ENCODE measurements at places on chromosomes 2 and 18. TPM values are rescaled to one million over a fixed set of nuclear protein-coding genes. Genes with fewer than 3 reads are reported as not detected.

DNA sequence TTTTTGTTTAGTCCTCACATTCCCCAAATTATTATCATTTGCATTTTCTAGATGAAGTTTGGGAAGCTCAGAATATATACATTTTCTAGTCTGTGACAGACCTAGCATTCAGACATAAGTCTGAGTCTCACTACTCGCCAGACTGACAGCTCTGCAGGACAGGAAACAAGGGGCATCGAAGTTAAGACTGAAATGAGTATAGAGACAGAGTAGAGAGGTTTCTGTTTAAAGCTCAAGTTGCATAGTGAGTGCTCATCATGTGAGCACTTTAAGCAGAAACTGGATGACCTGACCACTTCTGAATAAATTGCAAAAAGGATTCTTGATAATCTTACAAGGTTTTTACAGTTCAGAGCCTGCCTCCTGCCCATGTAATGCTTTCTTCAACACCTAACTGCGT, 1.1 kb downstream of the HADHB start:
- no peak for DNase-seq

The MAPK4 gene
- 13.5 TPM for total RNA-seq

DNA sequence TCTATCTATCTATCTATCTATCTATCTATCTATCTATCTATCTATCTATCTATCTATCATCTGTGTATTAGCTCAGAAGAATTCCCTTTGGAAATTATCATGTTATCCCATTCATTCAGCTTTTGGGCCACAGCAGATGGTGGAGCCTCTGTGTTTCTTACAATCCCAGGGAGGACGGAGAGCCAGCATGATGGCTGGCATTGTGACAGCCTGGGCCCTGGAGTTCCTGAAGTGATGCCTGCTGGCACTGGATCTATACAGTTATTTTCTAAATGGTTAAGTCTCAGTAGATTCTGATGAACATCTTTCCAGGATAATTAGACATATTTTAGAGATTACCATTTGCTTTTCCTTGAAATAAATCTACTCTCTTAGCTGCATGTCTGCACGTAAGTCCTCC, 385.4 kb upstream of the NXPH2 start:
- no peak for DNase-seq

GRCh38 chr2:649426-650342, 27.5 kb downstream of the TMEM18 start:
- DNase-seq = peak; percentile 7

GRCh38 chr2:163077241-163077640, 238.7 kb upstream of the KCNH7 start:
- no peak for DNase-seq

The CCDC121 gene
- 4.7 TPM for total RNA-seq

The VIT gene
- total RNA-seq = 1.5 TPM

The MLPH gene
- total RNA-seq = 222 TPM

DNA sequence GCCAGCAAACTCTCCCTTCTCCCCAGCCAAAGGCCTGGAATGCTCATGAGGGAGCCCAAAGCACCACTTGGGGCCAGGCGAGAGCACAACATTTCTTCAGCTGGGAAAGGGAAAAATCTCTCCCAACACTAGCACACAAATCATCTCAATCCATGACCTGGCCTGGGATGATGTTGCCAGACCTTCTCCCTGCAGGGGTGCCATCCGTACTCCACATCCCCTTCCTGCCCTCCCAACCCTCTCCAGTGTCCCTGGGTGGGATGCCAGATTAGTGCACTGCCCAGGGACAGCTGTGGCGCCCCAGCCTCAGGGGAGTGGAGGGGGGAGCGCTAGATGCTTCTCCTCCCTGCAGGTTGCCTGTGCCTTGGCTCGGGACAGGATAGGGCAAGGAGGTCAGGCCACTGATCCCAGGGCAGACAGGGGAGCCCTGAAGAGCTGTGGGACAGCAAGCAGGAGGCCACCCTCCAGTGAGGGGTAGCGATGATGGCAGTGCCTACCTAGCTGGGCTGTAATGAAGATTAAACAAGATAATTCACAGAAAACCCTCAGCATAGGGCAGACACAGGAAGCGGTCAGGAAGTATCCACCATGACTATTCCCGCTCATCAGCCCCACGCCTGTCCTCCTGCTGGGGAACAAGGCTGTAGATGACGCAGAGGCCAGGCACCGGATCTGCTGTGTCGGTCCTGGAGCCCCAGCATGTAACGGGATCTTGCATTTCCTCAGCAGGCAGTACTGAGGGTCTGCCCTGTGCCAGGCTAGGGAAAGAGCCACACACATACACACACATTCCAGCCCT, 31.1 kb downstream of the SERTAD2 start:
- no peak for DNase-seq

- DNase-seq = no peak
These were observed 5.8 kb downstream of the IL37 start for GRCh38 chr2:112916625-112917247.

The ESCO1 gene
- 15.4 TPM for total RNA-seq

The TOGARAM2 gene
- total RNA-seq = 3.5 TPM

DNA sequence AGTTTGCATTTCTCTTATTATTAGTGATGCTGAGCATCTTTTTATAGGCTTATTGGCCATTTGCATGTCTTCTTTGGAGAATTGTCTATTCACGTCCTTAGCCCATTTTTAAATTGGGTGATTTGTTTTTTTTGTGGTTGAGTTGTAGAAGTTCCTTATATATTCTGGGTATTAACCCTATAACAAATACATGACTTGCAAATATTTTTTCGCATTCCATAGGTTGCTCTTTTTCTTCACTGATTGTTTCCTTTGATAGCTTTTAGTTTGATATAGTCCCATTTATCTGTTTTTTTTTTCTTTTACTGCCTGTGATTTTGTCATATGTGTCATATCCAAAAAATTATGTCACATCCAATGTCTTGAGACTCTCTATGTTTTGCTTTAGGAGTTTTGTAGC, 243.6 kb downstream of the GPD2 start:
- DNase-seq = no peak

The GEN1 gene
- total RNA-seq = 8.6 TPM

GRCh38 chr18:46833899-46834298, 77.0 kb upstream of the ST8SIA5 start:
- DNase-seq = no peak

- no peak for DNase-seq
These were observed 30.3 kb upstream of the B3GNT7 start for GRCh38 chr2:231364961-231365810.

GRCh38 chr18:59740141-59740540, 42.9 kb upstream of the CCBE1 start:
- no peak for DNase-seq

DNA sequence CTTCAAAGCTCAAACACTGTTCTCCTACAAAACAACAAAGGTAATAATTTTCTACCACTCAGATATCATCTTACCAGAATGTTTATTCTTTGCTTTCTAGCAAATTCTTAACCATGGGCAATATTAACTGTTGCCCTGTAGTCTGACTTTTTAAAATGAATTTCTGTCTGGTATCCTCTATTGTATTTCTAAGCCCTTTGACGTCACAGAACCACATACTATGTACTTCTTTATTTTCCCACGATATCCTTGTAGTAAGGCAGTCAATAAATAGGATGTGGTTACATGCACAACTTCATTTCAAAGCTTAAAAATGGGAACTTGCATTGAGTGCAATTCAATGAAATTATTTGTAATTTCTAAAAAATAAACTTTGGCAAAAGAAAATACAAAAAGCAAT, 58.7 kb downstream of the THADA start:
- no peak for DNase-seq

DNA sequence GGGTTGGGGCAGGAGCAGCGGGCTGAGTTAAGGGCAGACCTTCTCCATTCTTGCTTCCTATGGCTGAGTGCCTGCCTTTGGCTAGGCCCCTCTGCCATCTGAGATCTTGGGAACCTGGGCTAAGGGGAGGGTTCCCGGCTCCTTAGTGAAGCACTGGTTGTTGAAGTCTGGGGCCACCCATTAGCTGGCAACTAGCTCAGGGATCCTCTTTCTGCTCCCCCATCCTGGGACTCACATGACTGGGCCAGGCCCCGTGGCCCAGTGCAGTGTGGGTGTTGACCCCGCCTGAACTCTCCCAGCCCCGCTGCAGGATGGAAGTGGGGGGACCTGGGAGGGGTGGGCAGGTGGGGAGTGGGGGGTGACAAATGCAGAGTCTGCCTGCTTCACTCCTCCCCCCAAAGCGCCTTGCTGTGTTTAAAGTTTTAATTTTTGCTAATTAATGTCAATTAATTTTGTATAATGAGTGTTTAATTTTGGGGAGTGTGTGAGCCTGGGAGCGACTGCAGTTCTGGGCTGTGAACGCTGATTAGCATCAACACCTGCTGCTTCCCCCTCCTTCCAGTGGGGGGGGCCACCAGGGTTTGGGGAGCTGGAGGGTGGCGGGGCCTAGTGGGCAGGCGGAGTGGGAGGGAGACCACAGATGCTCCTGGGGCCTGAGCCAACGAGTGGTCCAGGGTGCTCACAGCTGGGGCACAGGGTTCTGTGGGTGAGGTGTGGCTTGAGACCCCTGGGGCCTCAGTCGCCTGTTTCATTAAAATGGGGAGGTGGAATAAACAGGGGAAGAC, 55.2 kb downstream of the EMX1 start:
- no peak for DNase-seq

DNA sequence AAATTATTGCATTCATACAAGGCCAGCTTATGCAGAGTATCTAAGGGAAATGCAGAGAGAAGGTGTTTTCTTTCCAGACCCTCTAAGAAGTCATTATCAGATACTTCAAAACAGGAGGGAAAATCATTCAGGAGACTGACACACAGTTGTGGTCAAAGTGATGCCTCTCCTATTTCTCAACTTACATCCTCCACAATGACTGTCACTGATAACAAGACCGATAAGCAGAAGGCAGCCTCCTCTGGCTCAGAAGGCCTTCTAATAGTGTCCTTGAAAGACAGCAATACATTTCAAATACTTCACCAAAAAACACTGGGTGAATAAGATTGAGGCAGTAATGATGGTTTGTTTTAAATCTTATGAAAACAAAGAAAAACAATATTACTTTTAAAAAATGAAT, 199.7 kb downstream of the PIEZO2 start:
- no peak for DNase-seq

The RND3 gene
- 39.7 TPM for total RNA-seq

DNA sequence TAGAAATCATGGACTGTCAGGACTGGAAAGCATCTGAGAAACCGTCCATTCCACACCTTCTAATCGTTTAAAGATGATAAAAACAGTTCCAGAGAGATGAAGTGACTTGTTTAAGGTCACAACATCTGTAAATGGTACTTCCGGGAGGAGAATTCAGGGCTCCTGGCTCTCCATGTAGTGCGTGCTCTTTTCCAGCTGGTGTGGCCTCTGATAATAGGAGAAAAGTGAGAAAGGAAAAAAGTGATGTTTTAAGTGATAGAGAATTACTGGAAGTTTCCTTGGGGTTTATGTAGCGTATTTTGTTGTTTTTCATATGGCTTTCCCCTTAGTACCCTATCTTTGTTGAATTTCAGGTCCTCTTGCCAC, 663 bp downstream of the C2orf49 start:
- DNase-seq = no peak

The RFX8 gene
- total RNA-seq = 0.29 TPM

The SCN9A gene
- total RNA-seq = 6.8 TPM

- DNase-seq = no peak
These were observed 71.8 kb upstream of the STAM2 start for GRCh38 chr2:152247337-152247695.

DNA sequence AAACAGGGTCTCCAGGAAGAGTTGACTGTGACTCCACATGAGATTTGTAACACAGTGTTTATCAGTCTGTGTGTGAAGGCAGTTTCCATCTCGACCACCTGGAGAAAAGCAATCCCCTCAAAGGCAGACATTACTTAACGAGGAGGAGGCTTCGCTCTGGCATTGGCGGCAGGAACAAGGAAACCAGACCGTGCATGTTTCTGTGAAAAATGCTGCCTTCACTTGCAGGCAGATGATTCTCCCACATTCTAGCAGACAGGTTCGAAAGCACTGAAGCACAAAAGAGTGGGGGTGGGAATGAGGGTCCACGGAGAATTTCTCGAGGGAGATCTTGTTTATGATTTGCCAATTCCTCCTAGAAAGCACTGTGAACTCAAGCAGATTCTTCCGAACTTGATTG, 414.0 kb downstream of the SLC4A3 start:
- DNase-seq = no peak

DNA sequence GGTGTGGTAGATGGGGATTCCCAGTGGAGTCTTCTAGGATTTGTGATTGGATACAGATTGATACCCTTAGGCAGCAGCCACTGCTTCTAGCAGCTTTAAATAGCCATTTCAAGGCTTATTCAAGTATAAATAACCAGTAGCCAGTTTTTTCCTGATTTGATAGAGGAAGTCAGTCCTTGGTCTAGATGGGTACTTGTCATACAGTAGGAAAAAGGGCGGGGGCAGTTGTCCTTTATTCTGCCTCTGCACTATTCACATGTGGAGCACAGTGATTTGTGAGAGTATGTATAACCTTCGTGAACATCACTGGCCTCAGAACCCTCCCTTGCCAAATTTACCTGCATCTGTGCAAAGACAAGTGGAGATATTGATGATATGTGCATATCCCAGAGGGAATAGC, 6.8 kb downstream of the PPP1CB start:
- DNase-seq = no peak

DNA sequence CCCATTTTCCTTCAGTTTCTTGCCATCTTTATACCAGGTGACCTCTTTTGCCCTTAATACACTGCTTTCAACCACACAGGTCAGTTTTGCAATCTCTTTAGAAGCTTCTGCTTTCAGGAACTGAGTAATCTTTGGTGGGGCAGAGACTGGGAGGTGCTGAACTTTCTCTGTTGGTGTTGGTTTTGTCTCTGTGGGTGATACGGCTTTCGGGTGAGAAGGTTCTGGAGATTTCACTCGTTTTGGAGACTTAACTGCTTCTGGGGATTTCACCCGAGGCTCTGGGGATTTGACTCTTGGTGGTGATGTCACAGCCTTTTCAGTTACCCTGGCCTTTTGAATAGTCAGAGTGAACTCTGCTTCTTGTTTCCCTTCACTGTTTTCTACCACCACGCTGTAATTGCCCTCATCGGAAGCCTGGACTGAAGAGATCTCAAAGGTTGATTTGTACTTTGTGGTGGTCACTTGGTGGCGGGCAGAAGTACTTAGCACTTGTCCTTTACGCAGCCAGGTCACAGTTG, 50.4 kb downstream of the PLEKHA3 start:
- no peak for DNase-seq

- no peak for DNase-seq
These were observed 209.5 kb downstream of the DPP10 start for GRCh38 chr2:114651933-114652332.

DNA sequence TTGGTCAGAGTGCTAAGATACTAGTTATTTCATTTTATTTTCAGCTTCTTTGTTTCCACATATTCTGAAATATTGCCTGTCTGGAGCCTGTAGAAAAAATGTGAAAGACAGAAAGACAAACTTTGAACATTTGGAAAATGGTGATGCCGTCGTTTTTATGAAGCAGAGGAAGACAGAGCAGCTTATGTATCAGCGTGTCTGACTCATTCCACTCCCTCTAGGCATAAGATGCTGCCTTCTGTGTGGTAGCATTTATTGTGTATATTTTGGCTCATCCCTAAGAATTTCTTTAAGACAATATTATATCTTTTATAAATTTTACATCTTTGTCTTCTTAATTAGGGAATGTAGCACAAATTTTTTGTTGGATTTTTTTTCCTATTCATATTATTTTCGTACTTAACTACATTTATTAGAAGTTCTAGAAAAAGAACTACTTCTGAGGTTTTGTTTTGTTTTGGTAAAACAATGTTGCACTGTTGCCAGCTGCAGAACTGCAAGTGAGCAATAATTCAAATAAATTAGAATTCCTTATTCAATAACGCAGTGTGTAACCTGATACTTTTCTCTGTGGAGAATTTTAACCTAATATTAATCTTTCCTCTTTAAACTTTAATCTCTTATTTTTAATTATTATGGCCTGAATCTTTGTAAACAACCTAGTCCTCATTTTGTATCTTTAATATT, 300.4 kb downstream of the ZNF407 start:
- DNase-seq = no peak
